Amygdala (tissue), 56 donors: ENCODE measurements at places on chromosomes 3 and 15.

- no peak for DNase-seq
These were observed 4.2 kb downstream of the RHCG start for GRCh38 chr15:89492111-89492641.

- DNase-seq = no peak
These were observed 556 bp downstream of the PEX5L start for GRCh38 chr3:180036092-180036670.

GRCh38 chr3:188362405-188362831, 208.5 kb downstream of the LPP start:
- DNase-seq = no peak

GRCh38 chr15:41231422-41232226, 556 bp downstream of the CHP1 start:
- no peak for DNase-seq

DNA sequence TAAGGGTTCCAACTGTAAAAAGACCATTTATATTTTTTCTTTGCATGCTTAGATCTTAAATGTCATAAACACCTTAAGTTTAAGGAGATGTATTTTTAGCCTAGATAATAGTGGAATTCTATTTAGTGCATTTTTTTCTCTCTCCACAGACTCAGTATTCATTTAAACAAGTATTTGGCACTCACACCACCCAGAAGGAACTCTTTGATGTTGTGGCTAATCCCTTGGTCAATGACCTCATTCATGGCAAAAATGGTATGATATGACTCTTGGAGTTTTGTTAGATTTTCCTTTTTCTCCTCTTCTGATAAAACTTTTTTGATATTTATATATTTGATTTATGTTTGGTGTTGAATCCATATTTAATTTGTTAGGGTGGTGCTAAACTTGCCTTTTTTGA, 7.3 kb downstream of the KIF23 start:
- no peak for DNase-seq

GRCh38 chr15:99143655-99144610, 39.1 kb downstream of the SYNM start:
- DNase-seq = no peak

GRCh38 chr3:157373783-157374182, 62.9 kb upstream of the PTX3 start:
- no peak for DNase-seq

- DNase-seq = no peak
These were observed 47.9 kb upstream of the FURIN start for GRCh38 chr15:90820481-90820880.

GRCh38 chr3:52468336-52468735, 12.9 kb downstream of the NISCH start:
- no peak for DNase-seq

DNA sequence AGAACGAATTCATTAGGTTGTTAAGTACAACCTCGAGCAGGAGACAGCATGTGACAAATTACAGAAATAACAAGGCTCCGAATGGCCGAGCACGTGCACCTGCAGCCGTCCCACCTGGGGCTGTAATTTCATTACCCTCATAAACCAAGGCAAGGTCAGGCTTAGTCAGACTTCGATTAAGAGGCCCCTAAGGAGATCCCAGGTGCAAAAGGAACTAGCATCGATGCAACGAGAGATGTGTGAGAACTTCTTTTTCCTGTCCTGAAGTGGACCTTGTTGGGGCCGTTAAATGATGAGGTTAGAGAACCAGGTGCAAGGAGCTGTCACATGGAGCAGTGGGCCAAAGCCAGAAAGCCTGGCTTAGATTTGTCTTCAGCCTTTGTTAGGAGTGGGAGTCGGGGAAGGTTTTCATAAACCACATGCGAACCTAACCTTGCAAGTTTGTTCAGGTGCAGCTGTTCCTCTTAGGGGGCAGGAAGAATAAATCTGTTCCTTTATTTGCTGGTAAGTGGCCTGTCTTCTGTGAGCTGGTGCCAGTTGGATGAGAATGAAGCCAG, 559.9 kb upstream of the MCTP2 start:
- DNase-seq = no peak

DNA sequence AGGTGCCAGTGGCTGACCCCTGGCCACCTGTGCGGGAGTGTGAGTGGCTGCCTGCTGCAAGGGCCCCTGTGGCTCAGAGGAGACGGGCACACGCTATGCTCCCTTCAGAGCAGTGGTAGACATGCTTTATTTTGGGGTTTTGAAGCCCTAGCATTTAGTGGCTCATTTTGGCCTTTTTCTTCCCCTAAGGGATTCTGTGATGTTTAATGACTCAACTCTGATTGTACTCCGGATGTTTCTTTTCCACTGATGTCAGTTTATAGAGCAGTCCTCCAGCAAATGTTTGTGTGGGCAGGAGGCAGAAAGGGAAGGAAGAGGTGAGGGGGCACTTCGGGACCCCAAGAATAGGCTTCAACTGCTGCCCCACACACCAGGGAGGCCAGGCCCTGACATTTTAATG, 288.9 kb upstream of the C2CD4B start:
- DNase-seq = no peak

DNA sequence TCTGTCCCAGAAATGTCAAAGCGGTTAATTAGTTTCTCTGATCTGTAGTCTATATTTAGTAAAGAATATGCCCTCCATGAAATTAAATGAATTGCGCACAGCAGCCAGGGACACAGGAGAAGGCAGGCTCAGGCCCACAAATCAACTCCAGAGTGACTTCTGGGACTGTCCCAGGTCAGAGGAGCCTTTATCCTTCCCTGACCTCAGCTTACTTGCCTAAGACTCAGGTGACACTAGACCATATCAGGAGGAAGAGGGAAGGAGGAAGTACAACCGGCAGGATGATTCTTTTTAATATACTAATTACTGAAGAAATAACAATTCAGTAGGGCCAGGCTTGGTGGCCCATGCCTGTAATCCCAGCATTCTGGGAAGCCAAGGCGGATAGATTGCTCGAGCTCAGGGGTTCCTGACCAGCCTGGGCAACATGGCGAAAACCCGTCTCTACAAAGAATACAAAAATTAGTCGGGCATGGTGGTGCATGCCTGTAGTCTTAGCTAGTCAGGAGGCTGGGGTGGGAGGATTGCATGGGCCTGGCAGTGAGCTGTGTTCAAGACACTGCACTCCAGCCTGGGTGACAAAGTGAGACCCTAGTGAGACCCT, 1.8 kb upstream of the GPR15 start:
- no peak for DNase-seq

DNA sequence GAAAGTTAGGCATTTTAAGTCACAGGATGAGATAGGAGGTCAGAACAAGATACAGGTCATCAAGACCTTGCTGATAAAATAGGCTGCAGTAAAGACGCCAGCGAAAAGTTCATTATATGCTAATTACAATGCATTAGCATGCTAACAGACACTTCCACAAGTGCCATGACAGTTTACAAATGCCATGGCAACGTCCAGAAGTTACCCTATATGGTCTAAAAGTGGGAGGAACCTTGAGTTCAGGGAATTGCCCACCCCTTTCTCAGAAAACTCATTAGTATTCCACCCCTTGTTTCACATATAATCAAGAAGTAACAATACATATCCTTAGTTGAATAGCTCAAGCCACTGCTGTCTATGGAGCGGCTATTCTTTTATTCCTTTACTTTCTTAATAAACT, 92.7 kb upstream of the PLXND1 start:
- no peak for DNase-seq

GRCh38 chr3:116018646-116019045, 395.3 kb downstream of the GAP43 start:
- no peak for DNase-seq

- no peak for DNase-seq
These were observed 6.0 kb downstream of the SENP8 start for GRCh38 chr15:72124218-72124617.

DNA sequence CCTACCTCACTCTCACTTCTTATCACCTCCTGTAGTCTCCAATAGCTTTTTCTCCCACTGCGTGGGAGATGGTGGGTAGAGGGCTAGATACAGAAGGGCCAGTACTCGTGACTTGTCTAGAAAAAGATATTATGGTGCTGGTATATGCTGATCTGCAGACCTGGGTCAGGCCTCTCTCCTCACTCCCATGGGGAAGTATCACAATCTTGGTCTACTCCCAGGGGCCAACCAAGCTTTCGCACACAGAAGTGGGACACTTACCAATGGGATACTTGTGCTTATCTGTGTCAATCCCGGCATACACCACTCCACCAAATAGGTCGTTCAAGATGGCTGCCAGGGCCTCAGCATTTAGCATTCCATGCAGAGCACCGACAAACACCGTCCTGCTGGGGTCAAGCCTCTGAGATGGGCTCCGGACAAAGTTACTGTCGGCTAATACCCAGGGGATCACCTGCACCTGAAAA, 9.0 kb upstream of the RPS17 start:
- DNase-seq = no peak

DNA sequence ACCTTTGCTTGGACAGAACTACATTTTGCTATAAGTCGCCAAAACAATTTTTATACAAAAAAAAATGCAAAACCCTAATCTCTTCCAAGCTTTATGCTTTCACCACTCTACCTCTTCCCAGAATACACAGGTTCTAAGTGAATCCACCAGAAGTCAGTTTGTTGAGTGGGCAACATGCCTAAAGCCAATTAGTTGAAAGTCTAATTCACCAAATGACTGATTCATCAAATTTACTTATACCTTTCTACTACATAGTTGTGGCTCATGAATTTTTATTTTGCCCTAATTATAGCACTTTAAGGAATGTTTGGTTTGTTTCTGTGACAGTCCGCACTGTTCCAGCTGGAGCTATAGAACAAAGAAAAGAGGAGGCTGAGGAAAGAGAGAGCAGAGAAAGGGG, 265.9 kb upstream of the TGFBR2 start:
- DNase-seq = no peak

GRCh38 chr15:36468746-36469145, 110.7 kb upstream of the CDIN1 start:
- DNase-seq = no peak

GRCh38 chr15:44147636-44148035, 47.4 kb downstream of the FRMD5 start:
- DNase-seq = no peak

GRCh38 chr3:37375184-37376127, 201.1 kb upstream of the LRRFIP2 start:
- DNase-seq = no peak

GRCh38 chr15:98770984-98771383, 122.6 kb downstream of the IGF1R start:
- DNase-seq = no peak

GRCh38 chr3:147365196-147366115, 40.9 kb downstream of the ZIC4 start:
- DNase-seq = no peak

- no peak for DNase-seq
These were observed 37.8 kb upstream of the BCL6 start for GRCh38 chr3:187783098-187783497.

DNA sequence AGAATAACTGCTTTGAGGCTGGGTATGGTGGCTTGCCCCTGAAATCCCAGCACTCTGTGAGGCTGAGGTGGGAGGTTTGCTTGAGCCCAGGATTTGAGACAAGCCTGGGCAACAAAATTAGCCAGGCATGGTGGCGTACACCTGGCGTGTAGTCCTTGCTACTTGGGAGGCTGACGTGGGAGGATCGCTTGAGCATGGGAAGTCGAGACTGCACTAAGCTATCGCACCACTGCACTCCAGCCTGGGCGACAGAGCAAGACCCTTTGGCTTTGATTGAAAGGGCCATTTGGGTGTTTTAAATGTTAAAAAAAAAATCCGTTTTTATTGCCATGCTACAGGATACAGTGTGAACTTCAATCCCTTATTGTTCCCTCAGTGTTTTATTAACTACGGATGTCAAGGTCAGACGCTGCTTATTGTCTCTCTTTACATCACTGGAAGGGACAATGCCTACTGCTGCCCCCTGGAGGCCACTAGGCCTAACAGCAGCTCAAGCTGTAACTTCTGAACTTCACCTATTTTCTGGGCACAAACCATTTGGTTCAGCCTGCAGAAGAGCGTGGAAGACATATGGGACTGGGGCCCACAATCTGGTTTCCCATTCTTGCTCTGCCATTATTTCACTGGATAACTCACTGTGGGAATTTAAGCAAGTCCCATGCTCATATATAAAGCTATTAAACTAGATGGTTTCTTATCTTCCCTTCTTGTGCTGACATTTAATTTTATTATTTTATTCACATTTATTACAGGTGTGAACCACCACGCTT, 15.3 kb upstream of the IREB2 start:
- no peak for DNase-seq

DNA sequence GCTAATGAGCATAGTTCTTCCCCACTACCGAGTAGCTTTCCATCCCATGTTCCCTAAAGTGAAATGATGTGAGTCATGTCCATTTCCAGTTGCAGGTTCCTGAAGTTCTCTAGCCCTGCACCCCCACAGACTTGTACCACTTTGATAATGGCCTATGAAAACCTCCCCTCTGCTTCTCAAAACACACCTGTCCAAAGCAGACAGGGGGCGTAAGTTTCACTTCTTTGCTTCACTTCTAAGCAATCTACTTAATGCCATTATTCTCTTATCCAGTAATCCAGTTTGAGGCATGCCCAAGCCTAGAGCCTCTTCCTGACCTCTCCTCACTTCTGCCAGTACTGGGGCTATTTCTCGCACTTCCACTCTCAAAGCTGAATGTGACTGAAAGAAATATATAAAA, 305.1 kb downstream of the IGSF11 start:
- DNase-seq = no peak

GRCh38 chr3:89522155-89522554, 414.7 kb downstream of the EPHA3 start:
- DNase-seq = no peak

GRCh38 chr15:43218908-43219706, 1.7 kb downstream of the EPB42 start:
- DNase-seq = no peak

DNA sequence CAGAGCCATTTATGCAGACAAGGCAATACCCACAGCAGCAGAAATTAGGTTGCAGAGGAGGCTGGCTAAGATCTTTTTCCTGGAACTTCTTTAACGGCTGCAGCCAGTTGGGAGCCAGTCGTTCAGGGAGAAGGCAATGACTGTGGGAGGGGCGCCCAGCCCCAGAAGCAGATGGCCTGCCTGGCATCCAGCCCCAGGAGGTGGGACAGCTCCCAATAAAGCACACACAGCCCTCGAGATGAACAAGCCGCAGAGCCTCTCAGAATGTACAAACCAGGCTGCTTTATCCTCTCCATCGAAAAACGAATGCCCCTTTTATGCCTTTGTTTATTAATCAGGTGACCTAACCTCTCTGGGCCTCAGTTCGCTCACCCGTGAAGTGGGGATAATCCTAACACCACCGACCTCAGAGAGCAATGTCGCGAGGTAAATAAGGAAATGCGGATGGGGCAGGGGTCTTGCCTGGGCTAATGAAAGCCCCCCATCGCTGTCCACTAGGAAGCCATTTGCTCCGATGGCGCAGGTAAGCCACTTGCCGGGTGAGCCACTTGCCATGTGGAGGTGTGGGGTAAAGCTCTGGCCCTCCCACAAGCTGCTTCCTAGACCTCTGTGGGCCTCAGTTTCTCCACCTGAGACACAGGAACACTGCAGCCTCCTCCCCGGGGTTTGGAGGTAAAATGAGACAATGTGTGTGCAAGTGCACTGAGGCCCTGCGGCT, 35.8 kb downstream of the MGLL start:
- DNase-seq = peak; percentile 87
